Keratinocyte (primary cell): ENCODE measurements at places on chromosomes 7 and 10.

DNA sequence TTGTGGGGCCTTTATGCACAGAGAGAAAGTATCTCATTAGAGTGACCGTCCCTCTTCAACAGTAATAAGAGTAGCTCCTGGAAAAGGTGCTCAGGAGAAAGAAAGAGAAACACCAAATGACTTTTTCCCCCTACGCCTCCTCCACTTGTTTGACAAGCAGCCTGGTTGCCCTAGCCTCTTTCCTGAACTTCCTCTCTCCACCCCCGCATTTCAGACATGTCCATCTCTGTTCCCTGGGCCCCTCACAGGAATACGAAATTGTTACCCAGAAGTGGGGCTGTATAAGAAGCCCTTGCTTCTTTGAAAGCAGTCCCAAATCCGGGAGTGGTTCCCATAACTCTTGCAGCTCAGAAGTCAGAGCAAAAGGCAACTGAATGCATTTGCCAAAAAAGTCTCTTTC lies 119.6 kb upstream of the ADO start:
- DNase-seq: no peak

DNA sequence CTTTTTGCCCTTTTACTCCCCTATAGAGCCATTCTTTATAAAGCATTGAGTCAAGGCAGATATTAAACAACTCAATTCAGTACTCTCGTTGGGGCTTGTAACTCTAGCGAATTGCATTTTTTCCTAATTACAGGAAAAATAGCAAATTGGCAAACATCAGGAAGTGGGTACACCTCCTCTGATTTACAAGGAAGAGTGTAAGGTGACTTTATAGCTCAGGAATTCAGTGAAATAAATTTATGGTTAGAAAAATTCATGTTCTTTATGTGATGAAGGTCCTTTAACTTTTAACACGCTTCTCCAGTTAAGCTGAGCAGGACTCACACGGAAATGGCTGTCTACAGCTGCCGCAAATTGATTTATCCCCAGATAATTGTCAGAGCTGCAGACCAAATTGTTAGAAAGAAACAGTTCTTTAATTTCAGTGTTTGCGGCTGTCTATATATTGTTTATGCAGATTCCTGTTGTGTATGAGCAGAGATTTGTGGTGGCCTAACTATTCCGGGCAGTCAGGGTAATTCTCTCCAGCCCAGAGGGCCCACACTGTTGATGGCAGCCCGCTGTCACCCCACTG lies 151.1 kb upstream of the MKI67 start:
- DNase-seq: no peak

DNA sequence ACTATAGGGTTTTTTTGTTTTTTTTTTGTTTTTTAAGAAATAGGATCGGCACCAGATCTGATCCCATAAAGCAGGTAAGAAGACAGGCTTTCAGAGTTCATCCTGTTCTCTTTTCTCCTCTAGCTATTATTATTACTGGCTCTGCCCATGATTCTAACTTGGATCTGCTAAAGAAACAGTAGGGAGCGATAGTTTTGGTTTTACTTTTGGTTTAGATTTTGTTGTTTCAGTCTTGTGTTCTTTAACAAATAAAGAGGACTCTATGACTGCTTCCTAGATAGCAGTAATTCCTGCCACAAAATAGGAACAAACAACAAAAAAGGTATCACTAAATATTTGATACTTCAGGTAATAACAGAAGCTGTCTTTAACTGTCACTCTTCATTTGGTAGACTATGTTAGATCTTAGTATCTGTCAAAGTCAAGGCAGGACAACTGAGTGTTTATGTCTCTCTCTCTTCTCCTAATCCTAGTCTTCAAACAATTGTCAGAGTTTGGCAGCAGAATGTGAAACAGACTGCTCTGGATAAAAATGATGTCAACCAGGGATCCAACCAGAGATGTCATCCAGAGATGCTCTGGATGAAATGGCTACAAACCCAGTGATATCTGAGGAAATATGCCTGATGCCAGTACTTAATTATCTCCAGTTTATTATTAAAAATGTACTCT lies 99.8 kb downstream of the KMT2C start:
- DNase-seq: no peak

GRCh38 chr10:48236199-48236621 lies 38.3 kb downstream of the FRMPD2 start:
- no peak for DNase-seq

GRCh38 chr10:115417585-115418265 lies 324.6 kb downstream of the ATRNL1 start:
- DNase-seq: no peak

DNA sequence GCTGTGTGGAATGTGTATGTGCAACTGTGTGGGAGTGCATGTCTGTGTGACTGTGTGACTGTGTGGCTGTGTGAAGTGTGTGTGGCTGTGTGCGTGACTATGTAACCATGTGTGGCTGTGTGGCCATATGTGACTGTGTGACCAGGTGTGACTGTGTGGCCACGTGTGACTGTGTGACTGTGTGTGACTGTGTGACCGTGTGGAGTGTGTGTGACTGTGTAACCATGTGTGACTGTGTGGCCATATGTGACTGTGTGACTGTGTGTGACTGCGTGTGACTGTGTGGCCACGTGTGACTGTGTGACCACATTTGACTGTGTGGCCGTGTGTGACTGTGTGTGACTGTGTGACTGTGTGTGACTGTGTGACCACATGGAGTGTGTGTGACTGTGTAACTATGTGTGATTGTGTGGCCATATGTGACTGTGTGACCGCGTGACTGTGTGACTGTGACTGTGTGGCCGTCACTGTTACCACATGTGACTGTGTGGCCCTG lies 502.9 kb downstream of the DNAJB6 start:
- DNase-seq: no peak

- no peak for DNase-seq
These were observed 39.5 kb downstream of the NT5C2 start for GRCh38 chr10:103153302-103154197.

DNA sequence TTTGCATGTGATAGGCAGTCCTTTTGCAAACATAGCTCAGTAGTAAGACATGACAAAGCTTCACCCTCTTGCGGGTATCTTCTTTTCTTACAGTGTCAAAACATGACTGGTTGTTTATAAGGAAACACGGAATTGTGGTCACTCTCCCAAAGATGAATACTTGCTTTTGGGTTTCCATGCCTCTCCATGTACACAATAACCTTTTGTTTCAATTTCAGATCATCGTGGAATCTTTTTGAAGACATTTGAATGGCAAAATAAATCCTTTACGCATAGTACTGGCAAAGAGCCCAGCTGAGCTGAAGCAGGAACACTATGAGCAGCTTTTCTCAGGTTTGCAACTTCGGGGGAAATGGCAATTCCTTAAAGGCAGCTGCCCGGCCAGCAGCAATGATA lies 156.8 kb upstream of the FRMD4A start:
- no peak for DNase-seq

DNA sequence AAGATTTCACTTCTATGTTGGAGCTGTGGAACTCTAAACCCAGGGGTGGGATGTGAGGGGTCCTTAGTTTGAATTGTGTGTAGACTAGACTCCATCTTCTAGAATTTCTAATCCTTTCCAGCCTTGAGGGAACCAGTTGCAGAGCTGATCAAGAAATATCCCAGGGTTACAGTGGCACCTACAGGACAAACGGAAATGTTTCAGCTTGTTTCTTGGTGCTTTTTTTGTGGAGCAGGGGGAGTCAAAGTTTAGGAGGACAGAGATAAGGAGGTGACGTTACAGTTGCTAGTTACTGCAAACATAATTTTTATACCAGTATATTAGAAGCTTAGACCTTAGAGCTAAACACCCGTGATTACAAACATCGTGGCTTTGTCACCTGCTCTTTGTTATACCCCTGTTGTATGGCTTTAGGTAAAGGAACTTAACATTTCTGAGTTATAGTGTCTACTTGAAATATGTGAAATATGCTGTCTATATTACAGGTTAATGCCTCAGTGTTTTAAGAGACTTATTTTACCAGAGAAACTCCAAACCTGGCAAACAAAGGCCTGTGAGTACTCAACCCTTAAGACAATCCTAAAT lies 84.5 kb upstream of the DYNC1I1 start:
- DNase-seq: no peak

DNA sequence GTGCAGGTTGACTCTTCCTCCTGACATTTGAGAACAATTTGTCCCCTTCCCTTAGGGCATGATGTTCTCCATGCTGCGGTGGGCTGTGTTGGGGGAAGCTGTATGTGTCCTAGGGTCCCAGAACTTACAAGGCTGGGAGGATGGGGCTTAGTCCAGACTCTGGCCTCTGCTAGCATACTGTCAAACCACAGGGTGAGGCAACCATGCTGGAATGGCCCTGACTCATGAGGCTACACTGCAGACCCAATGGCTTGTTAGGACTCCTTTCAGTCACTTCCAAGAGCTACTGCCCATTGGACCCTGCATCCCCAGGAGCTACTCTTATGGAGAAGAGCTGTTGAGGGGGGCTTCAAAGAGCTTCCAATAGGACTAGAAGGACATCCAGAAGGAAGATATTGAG lies 20.1 kb upstream of the FAM170B start:
- DNase-seq: no peak

DNA sequence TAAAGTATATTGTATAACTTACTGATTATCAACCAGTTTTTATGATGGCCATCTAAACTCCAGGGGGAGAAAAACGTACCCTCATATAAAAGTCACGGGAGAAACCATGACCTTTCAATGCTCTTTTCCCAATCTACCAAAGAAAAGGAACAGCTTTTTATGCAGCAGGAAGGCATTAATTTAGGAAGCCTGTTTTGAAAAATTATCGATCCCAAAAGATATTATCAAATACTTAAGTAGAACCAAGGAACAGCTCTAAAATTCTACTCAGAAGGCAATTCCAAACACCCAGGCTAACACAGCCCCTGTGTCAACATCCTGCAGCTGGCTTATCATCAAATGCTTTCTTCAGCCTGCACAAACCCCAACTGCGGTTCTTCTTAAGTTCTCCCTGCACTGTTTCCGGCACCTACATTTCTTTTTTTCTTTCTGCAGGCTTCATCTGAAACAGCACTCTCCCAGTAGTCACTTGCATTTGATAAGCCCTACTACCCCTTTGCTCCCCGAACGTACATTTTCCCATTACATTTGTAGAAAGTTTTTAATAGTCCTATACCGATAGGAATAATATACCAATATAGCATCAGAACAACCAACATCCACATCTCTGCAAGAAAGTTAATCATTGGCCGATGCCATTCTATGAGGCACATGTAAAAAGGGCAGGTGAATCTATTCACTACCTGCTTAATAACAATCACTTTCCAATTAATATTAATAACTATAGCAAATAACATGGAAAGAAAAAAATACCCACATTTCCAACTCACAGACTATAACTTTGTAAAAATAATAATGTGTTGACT lies 47.9 kb downstream of the PIP4K2A start:
- DNase-seq: no peak

DNA sequence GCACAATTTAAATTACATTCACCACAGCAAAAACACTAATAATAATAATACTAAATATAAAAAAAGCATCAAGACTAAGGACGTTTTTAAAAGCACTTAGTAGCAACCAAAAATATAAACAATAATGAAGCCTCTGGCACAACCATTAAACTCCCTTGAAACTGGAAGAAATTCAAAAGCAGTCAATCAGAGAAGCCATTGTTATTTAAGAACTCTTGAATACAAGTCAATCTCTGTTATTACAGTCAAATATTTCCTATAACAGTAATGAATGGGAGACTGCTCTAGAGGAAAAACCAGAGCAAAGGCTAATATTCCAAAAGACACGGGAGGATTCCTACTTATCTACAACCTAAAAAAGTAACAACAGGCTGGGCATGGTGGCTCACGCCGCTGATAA lies 164.2 kb downstream of the KMT2E start:
- no peak for DNase-seq

GRCh38 chr7:30253796-30254165 lies 30.6 kb upstream of the ZNRF2 start:
- DNase-seq: no peak

GRCh38 chr7:138875794-138876193 lies 77.8 kb upstream of the ATP6V0A4 start:
- peak; percentile 76 for DNase-seq

- no peak for DNase-seq
These were observed 559.9 kb downstream of the SDK1 start for GRCh38 chr7:3860932-3861331.

DNA sequence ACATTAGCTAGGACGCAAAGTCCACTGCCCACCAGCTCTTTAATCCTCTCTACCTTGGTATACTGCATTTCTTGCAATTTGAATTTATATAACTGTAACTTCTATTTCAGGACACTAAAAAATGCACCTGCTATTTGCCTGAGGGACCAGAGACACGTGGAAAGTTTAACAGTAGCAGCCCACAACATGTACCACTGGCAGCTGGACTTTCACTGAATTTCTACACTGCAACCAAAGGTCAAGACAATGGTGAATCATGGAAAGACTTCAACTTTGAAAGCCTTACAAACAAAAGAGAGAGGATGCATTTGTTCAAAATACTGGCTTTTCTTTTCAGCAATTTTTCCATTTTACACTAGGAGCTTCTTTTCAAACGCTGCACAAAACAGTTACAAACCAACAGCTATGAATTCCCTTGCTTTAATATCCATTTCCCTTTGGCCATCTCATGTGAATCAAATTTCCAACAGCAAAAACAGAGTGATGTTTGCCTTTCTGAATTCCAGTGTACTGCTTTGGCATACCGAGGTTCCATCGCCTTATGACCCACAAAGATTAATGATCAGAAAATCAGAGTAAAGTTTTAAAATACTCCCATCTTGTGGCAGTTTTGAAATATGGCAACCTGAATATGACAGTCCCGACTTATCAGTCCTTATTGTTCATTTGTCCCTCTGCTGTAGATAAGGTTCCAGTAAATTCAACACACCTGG lies 29.9 kb upstream of the HNRNPH3 start:
- no peak for DNase-seq
